ENCODE measurements at places on chromosomes 3 and 15.

DNA sequence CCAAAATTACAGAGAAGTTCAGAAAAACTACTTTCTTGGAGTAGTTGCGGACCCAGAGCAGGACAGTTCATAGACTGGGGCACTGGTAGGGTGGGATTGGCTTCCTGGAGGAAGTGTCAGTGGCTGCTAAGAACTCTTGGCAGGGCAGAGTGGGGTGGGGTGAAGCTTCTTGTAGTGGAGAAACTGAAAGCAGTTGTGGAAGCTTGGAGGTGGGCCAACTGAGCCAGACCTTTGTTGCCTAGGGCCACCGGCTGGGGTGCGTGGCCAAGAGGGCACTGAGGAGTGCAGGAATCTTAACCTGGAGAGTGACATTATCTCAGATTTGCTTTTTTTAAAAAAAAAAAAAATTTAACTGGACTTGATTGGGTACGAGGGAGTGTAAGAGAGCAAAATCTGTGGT lies 3.1 kb downstream of the KAT2B start:
- no peak for DNase-seq

DNA sequence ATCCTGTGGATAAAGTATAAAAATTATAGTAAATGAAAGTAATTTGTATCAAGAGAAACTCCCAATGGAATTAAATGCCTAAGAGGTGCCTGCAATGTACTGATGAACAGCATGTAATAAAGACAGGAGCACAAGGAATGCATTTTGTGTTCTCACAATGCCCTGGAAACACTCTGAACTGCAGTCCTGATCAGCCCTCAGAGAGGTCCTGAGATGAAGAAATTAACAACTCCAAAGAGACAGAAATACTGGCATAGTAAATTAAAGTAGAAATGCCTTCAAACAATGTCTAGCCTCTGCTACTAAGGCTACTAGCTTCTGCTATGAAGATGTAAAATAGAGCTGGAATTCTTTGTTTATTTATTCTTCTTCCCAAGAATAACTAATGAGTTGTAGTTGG lies 59.9 kb downstream of the CFAP20DC start:
- no peak for DNase-seq

DNA sequence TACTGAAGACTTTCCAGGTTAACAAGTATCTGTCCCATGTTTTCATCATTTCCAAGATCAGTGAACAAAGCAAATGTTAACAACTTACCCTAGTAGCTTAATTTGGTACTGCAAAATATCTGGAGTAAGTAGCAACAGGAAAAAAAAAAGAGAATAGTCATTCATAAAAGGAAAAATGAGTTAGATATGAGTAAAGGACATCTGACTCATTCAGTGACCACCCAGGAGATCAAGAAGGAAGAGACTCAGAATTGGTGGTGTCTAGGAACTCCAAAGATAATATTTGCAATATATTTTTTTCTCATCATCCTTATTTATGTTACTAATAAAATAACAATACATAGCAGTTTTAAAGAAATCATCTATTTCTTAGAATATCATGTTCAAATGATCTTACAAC lies 253.8 kb upstream of the COL8A1 start:
- DNase-seq = no peak

DNA sequence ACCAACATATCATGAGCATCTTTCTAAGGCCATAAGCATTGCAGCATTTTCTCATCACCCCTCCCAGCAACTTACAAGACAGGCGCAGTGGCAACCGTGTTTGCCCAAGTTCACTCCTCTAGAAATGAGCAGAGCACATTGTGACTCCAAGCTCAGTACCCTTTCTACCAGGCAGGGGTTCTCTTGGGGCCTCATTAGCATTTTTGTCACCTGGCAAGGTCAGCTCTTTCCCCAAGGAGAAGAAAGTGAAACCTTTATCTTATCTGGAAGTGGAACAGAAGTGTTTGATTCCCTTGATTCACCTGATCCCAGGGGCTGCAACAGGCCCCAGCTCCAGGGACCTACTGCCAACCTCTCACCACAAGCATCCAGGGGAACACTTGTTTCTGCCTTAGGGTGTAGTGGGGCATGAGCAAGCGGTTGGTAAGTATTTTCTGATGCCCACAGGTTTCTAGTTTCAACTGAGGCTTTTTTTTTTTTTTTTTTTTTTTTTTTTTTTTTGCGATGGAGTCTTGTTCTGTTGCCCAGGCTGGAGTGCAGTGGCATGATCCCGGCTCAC lies 44.0 kb upstream of the HERC1 start:
- no peak for DNase-seq

GRCh38 chr3:83096-83495 lies 113.5 kb upstream of the CHL1 start:
- DNase-seq = no peak

DNA sequence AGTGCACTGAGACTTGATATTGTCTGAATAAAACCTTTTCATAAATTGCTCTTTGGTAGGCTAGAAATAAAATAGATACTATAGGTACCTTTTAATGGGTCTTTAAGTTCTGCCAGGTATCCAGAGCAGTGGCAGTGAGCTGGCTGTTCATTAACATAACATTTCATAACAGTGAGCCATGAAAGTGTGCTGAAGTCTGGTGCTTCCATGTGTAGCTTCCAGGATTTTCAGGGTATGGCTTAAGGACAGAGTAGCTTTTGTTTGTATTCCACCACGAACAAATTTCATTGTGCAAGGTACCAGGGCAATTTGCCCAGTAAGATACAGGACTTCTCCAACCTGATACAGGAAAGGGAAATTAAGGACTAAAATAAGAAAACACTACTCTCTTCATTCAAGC lies 124.7 kb upstream of the NANOGP8 start:
- no peak for DNase-seq

- DNase-seq = no peak
Observed at GRCh38 chr3:121870717-121871116, 23.5 kb upstream of the SLC15A2 start.

DNA sequence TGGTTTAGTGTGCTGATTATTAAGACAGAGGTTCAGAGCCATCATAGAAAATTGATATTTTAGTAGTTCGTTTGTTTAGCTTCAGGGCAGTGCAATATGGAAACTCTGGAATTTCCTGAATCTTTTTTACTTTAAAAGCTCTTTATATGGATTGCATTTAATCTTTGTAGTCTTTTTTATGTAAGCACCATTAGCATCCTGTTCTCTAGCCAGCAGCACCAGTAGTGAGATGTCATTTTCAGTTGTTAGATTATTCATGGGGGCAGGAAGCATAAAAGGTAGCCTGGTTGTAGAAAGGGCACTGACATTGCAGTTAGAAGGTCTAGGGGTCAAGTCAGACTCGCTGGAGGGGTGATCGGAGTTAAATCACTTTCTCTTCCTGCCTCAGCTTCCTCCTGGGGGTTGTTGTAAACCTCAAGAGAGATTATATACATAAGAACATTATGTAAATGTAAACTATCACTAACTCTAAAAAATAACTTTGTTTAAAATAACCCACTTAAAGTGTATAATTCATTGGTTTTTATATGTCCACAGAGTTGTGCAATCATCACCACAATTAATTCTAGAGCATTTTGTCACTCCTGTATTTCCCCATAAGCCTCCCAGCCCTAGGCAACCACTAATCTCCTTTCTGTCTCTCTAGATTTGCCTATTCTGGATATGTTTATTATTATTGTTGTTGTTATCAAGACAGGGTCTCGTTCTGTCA lies 31.4 kb upstream of the ITPKA start:
- no peak for DNase-seq

- no peak for DNase-seq
Observed at GRCh38 chr3:144265542-144266100, 294.0 kb downstream of the DIPK2A start.

DNA sequence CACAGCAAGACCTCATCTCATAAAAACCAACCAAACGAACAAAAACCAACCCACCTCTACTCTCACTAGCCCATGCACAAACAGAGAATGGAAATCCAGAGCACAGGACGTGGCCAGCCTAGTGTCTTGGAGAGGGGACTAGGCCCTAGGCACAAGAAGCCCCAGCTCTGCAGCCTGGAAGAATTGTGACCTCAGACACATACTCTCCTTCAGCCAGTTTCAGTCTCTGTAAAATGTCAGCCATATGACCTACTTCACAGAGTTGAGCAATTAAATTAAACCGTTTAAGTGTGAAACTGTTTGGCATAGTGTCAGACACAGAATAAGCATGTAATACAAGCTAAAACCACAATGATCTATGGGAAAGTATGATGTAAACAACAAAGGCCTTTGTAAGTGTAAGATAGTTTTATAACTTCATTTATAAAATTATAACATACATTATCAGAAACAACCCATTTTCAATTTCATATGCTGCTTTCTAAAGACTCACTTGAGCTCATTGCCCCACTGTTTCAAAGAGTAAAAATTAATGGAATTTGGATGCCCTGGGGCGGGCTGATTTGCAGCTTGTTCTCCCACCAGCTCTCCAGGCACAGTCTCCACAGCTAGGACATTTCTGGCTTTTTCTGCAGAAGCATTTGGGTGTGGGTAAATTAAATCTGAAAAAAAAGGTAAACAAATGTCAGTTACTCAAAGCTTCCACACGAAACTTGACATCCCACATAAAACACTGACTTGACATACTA lies 32.9 kb downstream of the TBC1D2B start:
- no peak for DNase-seq

DNA sequence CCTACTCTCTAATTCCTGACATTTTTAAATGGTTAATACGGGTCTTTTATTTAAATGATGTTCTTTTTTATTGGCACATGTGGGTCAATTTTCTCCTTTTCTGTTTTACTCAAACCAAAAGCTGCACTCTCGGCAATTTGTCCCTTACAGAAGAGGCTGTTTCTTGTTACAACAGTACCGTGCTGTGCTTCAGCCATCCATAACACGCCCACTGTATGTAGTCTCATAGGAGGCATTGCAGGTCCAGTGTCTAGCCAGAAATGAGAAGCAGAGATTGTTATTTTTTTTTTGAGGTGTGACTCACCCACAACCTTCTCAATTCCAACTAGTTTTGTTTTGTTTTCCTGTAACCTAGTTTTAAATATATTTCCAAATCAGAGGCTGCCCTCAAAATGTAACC lies 164.6 kb downstream of the GMNC start:
- no peak for DNase-seq

GRCh38 chr15:26873846-26874245 lies 7.0 kb downstream of the GABRA5 start:
- no peak for DNase-seq

DNA sequence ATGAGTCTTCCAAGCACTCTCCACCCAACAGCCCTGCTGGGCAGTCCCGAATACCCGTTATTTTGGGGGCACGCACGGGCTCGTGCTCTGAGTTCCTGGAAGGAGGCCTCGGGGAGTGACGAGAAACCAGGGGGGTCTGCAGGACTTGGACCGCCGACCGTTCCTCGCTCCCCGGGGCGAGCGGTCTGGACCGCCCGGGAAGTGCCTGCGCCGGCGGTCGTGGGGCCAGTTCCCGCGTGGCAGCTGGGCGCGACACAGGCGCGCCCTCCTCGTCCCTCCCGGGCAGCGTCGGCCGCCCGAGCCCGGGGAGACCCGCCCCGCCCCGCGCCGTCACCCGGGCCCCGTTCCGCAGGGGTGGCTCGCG lies 387 bp downstream of the GNB4 start:
- no peak for DNase-seq

DNA sequence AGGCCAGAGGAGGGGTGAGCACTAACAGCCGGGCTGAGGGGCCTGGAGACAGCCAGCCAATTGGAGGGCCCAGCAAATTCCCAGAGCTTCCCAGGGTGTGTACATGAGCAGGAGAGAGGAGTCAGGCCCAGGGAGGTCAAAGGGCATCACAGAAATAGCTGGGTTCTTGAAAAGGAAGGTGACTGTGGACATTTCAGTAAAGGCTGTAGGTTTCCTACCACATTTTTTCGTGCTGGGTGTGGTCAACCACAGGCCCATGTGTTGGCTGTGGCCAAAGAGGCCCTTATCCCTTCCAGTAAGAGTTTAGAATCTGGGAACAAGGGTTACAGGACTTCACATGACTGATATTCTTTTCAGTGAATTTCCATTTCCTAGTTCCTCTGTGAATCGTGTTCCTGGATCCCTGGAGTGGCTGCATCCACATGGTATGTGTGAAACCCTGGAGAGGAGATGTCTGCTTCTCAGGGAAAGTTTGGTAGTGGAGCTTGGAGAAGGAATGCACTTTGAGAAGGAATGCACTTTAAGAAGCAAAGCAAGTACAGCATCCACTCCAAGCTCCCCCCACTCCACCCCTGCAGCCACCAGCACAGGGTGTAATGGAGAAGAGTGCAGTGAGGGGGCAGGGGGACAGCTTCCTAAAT lies 73.2 kb upstream of the HEG1 start:
- DNase-seq = no peak

- no peak for DNase-seq
Observed at GRCh38 chr3:177894081-177894728, 642.0 kb upstream of the KCNMB2 start.

GRCh38 chr3:128532012-128532983 lies 39.3 kb upstream of the GATA2 start:
- DNase-seq = no peak

Measured in activated CD8-positive, alpha-beta memory T cell treated with anti-CD3 and anti-CD28 coated beads for 4 hours (primary cell).